Epithelial cell of proximal tubule (primary cell): ENCODE measurements at places on chromosomes 5 and 9. TPM values are rescaled to one million over a fixed set of nuclear protein-coding genes. Genes with fewer than 3 reads are reported as not detected.

The MEIKIN gene
- not detected in 2 replicates for total RNA-seq

The SHISAL2B gene
- total RNA-seq: not detected in 2 replicates

The F12 gene
- total RNA-seq: 9.2 and 12.9 TPM in 2 replicates

DNA sequence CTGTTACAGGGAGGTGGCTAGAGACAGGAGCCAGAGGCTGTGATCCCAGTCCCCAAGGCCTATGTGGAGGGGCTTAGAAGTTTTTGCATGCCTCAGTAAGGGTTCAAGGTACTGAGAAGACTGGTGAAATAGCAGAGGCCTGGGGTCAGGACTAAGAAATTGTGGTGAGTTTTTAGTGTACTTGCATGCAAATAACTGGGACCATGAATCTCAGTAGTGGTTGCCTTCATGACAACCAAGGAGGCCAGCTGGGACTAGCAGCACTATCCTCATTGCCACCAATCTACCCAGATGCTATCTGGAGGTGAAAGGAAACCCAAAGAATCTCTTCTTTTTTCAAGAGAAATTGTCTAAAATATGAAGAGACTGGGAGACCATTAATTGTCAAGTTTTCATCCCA lies 395.1 kb downstream of the CETN3 start:
- no peak for DNase-seq

DNA sequence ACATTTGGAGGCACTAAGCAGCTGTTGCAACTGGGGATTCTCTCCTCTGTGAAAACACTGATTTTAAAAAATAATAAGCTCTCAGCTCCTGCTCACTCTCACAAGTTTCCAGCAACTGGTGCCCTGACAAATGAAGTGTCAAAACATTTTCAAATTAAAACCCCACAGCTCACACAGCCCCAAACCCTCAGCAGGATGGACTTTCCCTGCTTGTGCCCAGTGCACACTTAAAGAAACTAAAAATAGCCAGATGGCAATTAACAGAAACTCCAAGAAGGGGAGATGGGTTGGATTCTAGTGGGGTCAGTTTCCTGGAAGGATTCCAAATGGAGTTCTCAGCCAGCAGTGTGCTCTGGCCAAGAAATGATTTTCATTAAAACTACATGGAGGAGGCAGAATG lies 163.0 kb upstream of the PUM3 start:
- DNase-seq: no peak

GRCh38 chr9:120393386-120394057 lies 186.4 kb downstream of the CDK5RAP2 start:
- DNase-seq: no peak

DNA sequence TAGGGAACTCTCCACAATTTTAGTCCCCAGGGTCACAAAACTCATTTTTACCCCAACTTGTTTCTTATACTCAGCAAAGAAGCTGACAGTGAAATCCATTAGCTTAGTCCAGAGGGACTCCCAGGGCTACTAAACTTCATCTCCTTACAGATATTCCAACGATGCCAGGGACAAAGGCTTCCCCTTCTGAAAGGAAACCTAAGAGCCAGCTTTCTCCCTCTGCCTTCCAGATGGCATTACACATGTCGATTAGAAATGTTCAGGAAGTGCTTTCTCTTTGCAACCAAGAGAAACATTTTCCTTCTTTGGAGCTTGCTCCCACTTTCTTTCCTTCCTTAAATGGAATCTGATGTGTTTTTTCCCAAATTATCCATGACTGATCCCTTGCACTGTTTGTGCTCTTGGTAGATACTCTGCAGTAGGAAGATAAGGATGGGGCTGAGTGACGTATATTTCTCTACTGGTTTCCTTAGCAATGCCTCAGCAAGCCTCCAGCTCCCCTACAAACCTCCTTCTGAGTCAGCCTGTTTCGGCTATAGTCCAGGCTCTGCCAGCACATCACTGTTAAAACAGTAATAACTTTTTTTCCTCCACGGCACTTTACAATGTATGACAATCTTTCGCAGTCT lies 43.0 kb upstream of the HTR4 start:
- DNase-seq: no peak

GRCh38 chr5:118366429-118366828 lies 621.9 kb downstream of the DTWD2 start:
- no peak for DNase-seq

- DNase-seq: no peak
Observed at GRCh38 chr5:31682851-31683250, 43.9 kb downstream of the PDZD2 start.

DNA sequence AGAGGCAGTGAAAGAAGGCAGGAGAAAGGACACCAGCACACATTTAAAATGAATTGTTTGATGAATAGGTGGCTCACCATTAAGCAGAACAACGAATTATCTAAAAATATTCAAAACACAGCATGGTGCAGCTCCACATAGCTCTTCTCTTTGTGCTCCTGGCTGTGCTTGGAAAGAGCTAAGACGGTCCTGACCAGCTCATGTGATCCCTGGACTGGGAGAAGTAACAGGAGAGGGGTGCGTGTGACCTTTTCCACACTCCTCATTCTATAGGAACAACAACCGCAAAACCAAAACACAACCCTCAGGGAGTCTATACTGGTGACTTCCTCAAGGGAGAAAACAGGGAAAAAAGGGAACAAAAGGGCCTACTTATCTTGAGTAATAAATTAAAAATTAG lies 140.5 kb downstream of the DIRAS2 start:
- DNase-seq: no peak

DNA sequence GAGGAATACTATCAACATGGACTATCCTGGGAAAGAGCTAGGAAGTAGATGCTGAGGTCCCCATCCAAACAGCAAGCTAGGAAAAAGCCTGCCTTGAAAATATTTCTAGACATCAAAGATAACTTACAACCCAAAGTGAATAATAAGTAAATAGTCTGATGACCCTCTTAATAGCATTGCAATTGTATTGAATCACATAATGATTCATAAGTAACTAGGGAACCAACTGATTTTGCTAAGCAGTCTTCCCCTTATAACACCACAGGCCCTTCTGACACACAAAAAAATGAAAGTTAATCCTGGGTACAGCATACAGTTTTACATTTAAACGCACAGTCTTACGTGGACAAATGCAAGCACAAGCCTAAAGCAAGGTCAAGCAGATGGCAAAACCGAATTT lies 199.3 kb downstream of the RFK start:
- no peak for DNase-seq

- DNase-seq: no peak
Observed at GRCh38 chr5:74224331-74224730, 416.2 kb downstream of the ENC1 start.

- DNase-seq: no peak
Observed at GRCh38 chr5:61604076-61605025, 272.3 kb downstream of the ZSWIM6 start.

- DNase-seq: no peak
Observed at GRCh38 chr5:36839489-36840476, 36.8 kb upstream of the NIPBL start.

DNA sequence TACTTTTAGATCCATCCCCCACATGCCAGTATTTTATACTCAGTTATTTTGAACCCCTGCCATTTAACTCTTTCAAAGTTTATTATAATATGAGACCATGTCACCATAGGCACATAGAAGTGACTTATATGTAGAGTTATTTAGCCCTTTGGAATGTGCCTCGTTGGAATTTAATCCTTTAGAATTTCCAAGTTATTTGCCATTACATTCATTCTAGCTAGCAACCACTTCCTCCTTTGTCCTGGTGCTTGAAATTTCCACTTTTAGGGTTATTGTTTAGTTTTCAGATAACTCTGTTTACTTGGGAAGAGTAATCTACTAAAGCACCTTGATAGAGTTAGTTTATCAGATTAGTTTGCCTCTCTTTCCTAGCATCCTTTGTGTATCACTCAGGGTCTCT lies 82.8 kb upstream of the TLE1 start:
- DNase-seq: no peak

GRCh38 chr5:151244206-151244605 lies 8.8 kb upstream of the GM2A start:
- DNase-seq: no peak

GRCh38 chr5:81817086-81817485 lies 66.2 kb upstream of the SSBP2 start:
- no peak for DNase-seq

DNA sequence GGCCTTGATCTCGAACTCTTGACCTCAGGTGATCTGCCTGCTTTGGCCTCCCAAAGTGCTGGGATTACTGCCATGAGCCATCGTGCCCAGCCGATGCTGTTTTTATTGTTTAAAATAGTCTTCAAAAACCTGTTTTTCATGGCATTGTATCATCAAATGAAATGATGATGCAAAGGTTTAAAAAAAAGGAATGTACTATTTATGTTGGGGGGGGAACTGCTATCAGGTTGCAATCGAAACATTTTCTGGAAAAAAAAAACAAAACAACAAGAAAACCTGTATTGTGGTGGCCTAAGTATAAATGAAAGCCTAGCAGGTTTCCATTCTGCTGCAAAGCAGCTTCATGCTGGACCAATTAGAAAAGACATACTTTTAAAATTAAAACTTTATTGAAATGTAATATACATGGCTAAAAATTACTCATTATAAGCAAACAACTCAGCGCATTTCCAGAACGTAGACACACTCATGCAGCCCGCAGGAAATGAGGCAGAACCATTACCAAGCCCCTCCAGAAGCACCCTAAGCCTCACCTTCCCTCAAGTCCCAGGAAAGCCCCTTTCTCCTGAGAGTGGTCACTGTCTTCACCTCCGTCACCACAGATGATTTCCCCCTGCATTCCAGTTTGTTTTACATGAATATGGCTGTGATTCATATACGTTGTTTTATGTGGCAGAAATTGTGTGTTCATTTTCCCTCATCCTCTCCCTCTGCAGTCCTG lies 19.0 kb downstream of the GPR107 start:
- DNase-seq: no peak

DNA sequence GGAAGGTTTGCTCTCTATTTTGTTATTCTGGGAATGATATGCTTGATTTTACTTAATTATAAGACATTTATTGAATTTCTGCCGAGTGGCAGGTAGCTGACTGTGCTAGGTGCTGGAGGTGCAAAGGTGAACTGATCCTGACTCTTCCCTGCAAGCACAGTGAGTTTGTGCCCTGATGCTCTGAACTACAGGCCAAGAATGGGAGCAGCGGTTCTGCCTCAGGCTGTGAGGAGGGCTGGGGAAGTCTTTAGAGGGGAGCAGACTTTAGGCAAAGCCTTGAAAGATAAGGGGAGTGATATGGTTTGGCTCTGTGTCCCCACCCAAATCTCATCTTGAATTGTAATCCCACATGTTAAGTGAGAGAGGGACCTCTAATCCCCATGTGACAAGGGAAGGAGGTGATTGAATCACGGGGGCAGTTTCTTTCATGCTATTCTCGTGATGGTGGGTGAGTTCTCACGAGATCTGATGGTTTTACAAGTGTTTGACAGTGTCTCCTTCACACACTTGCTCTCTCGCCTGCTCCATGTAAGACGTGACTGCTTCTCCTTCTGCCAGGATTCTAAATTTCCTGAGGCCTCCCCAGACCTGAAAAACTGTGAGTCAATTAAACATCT lies 73.1 kb downstream of the NDFIP1 start:
- no peak for DNase-seq

DNA sequence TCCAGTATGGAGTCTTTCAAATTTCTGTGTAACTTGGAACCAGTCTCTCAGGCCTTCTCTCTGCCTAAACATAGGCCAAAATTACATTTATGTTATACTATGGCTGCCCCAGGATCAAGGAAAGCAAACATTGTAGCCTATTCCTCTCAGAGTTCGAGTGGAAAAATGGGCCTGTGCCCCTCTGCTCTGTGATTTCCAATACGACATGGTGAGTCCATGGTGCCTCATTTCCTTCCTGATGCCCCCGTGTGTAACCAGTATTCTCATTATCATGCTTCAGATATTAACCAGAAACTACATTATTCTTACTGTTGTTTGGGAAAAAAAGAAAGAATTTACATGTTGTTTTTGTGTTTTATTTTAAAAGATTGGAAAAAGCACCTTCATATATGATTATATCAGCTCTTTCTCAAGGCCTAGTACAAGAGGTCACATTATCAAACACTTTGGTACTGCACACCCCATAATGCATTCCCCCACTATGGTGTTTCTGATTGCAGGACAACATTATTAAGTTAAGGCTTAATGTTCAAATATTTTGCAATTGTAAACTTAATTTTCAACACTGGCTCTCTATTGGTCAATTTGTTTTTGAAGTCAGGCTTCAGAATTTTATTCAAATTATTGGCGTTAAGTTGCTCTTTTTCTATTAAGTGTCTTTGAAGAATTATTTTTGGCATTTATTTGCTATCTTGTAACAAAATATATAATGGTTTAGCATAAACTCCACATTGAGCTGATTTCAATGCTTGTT lies 151.8 kb upstream of the SLC27A6 start:
- no peak for DNase-seq

DNA sequence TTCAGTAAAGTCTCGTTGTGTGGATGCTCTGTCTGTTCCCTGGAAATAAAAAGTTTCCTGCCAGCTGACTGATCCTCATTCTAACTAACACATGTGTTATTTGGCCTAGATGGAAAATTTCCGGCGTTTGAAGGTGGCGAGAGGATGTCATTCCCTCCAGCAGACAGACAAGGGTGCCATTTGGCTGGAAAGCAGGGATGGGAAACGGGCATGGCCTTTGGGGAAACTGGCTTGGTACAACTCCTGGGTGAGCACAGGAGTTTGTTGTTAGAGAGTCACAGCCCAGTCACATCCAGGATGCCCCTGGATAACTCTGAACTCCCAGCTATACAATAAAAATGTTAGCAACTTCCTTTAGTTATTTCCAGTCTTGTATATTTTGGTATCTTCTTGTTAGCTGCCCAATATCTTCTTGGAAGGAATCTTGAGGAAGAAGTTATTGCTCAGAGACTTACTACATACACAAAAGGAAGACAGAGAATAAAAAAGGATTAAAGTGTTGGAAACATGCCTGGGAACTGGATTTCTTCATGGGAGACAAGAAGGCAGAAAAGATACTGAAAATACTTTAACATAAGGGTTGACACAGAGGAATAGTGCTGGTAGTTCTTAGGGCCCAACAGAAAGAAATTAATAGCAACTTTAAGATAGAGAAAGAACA lies 41.9 kb downstream of the TEK start:
- DNase-seq: no peak

DNA sequence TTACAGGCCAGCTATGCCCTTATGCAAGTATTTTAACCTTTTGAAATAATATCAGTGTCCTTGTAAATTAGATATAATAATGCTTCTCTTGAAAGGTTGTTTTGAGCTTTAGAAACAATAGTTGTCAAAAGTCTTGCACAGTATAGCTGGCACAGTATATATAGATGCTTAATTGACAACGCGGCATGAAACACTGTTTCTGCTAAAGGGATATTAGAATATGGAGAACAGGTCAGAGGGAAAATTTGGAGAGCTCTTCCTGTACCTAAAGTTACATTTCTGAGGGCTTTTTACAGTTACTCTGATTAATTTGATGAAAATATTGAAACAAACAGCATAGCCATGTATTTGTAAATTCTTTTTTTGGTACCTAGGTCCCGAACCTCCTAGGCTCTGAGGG lies 4.5 kb downstream of the NUDT2 start:
- no peak for DNase-seq

DNA sequence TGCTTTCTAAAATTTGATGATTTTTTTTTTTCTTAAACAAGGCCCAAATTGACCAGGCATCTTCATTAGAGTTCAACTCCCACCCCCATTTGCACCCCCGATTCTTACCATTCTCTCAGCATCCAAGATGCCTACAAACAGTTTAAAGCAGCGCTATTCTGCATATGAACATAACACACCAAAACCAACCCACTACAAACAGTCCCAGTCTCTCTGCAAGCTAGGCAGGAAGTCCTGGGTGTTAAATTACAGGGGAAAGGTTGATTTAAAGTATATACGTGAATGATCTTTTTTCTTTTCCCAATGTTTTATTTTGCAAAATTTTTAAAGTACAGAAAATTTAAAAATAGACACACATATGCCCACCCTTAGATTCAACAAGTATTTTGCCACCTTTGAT lies 127.0 kb downstream of the ADAMTS12 start:
- DNase-seq: no peak
